ENCODE measurements at places on chromosomes 1 and 21.

DNA sequence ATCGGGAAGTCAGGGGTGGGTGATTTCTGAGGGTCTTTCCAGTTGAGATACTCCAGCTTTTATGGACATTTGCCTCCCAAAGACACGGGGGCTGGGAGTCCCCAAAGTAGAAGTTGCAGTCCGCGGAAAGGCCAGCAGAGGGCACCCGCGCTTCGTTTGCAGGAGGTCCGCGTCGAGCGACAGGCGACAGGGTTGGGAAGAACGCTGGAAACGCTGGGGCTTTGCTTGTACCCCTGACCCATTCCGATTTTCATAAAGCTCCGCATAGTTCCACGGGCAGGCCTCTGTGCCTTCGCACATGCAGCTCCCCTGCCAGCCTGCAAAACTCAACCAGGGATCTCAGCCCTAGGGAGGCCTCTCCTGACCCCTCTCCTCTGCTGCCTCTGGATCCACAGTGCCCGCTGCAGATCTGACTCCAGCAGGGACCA is 44.2 kb upstream of the LAPTM5 start:
- peak; percentile 77 for DNase-seq

DNA sequence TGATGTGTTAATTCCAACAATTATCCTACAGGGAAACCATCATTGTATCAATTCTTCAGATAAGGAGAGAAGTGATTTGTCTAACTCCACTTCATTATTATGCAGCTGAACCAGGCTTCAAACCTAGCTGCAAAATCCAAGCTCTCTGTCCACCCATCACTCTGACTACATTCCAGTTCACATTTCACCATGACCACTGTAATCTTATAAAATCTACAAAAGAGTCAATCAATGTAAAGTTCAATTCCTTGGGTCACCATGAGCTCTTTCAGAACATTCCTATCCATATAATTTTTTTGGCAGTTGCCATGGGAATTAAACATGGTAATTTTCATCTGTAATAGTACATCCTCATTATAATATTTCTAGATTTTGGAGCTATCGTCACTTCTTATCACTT is 100.9 kb downstream of the PLPPR5 start:
- no peak for DNase-seq

GRCh38 chr1:181504399-181504842 is 21.1 kb downstream of the CACNA1E start:
- no peak for DNase-seq

- DNase-seq: no peak
These were observed 36.5 kb upstream of the RC3H1 start for GRCh38 chr1:174058624-174059023.

DNA sequence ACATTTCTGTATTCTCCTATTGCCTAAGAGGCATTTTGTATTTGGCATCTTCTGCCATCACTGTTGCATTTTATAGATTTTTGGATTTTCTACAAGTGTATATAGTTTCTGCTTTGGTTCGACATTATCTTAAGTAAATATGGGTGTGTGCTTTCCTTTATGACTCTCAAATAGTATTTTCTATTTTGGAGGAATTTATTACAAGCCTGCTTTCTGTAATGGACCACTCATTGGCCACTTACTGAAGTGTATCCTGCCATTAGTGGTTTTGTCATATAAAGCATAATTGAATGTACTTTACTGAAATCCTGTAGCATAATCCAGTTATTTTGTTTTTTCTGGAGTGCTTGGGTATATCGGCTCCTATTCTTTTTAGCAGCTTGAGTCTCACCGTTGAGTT is 184.3 kb downstream of the PATJ start:
- DNase-seq: no peak

- DNase-seq: no peak
These were observed 43.3 kb downstream of the SLC37A1 start for GRCh38 chr21:42556960-42557359.

DNA sequence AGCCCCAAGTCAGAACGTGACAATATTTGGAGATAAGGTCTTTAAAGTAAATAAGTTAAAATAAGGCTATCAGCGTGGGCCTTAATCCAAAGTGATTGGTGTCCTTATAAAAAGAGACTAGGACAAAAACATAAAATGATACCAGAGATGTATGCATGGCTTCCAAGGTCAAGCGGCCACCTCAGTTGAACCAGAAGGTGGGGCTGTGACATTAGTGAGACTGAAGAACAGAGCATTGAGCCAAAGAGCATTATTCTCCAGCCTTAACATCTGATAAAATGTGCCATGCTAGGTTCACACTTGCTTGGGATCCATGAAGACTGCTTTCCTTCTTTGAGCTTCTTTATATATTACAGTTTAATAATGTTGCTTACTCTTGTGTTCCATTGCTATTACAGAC is 554.6 kb downstream of the PLA2G4A start:
- DNase-seq: no peak

GRCh38 chr21:32807717-32808380 is 36.3 kb upstream of the PAXBP1 start:
- no peak for DNase-seq

DNA sequence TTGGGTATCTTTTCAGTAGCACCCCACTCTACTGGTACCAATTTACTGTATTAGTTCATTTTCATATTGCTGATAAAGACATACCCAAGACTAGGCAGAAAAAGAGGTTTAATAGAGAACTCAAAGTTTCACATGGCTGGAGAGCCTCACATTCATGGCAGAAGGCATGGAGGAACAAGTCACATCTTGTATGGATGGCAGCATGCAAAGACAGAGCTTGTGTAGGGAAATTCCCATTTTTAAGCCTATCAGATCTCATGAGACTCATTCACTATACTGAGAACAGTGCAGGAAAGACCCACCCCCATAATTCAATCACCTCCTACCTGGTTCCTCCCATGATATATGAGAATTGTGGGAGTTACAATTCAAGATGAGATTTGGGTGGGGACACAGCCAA is 878.6 kb upstream of the ADGRL4 start:
- DNase-seq: no peak

DNA sequence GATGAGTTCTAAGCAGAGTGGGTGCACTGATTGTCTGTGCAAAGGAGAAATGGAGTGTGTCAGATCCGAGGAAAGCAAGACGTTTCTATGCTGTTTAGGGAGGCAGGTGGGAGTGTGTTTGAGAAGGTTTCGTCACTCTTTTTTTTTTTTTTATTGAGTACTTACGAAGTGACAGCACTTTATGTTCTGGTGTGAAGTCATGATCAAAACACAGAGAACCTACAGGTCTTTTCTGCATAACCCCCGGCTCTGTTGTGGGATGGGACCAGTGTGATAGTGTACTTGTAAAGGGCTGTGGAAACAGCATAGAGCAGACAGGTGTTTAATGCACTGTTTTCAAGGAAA is 26.7 kb downstream of the MIA3 start:
- peak; percentile 36 for DNase-seq

GRCh38 chr1:30877205-30877912 is 31.2 kb downstream of the SDC3 start:
- no peak for DNase-seq

- no peak for DNase-seq
These were observed 36.3 kb upstream of the ERG start for GRCh38 chr21:38534591-38534990.

- peak; percentile 67 for DNase-seq
These were observed 15.7 kb upstream of the RCAN1 start for GRCh38 chr21:34630536-34631143.

GRCh38 chr1:67479146-67479891 is 49.1 kb upstream of the SERBP1 start:
- no peak for DNase-seq

DNA sequence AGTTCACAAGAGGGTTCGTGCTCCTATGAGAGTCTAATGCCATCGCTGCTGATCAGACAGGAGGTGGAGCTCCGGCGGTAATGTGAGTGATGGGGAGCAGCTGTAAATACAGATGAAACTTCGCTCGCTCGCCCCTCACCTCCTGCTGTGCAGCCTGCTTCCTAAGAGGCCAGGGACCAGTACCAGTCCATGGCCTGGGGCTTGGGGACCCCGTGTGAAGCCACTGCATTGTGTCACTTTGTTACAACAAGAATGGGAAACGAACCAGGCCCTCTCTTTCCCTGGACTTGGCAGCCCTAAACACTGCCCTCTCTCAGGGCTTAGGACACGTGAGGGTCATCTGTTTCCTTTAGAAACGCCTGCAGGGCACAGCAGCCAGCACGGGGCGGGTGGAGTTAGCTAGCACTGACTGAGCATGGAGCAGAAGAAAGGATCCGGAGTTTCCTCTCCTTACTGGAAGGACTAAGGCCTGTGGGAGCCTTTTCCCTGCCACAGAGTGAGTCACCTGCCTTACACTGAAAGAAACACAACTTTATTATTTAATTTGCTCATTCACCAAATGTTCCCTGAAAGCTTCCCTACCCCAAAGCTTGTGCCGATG is 185.2 kb upstream of the TMEM51 start:
- no peak for DNase-seq

DNA sequence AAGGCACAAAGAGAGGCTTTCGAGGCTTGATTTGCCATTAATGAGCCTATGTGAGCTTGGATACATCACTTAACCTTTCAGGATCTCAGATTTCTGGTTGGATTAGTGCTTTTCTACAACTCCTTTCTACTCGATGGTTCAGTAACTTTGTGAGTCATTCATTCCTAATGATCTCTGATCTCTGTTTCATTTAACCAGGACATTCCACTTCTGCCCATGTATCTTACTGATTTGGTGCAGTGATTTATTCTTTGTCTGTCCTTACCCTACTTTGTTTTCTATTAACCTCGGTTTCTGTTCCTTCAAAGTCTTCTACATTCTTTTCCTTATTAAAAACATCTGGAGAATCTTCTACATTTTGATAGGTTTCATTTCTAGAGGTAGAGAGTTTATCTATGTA is 94.6 kb upstream of the ZBTB18 start:
- DNase-seq: no peak

GRCh38 chr1:65066766-65067490 is 81.1 kb upstream of the AK4 start:
- peak; percentile 90 for DNase-seq

DNA sequence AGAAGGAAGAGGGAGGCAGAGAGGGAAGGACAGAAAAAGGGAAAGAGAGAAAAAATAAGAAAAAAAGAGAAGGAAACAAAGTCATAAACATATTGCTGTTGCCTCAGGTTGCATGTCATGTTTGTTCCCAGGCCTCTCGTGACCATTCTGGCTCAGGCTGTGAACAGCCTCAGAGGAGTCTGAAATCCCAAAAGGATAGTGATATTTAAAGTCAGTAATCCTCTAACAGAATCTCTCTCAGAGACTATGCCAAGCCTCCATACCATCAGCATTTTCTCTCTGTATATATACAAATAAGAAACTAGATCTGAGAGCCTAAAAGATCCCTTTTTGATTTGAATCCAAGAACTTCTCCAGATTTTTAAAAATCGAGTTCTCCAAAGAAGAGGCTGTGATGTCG is 35.2 kb downstream of the GORAB start:
- DNase-seq: no peak

DNA sequence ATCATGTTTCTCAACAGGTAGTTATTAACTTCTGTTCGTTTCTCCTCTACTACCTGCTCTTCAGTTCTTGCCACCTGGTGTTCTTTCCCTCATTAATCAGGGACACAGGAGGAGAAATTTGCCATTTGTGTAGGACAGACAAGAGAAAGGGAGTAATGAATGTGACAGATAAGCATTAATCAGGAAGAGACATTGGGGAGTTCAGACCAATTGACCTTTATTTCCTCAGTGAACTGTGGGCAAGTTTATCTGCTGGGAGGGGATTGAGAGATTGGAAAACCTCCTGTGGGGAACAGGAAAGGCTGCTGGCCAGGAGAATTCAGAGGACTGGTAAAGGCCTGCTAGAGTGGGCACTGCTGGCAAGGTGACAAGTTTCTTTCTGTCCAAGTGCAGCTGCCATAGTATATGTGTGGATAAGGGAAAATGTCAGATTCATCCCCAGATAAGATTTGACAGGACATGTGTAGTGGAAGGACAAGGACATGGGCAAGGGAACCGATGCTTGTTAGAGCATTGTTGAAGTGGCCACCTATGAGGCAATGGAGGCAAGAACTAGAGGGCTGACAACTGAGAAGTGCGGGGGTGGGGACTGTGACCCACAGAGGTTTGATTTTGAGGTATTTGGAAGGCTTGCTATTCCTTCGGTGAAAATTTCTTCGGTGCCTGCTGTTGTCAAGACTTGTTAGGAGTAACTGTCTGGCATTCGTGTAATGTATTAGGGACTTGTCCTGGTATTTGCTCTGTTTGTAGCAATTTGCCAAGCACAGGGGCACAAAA is 12.6 kb downstream of the SZT2 start:
- DNase-seq: peak; percentile 19

DNA sequence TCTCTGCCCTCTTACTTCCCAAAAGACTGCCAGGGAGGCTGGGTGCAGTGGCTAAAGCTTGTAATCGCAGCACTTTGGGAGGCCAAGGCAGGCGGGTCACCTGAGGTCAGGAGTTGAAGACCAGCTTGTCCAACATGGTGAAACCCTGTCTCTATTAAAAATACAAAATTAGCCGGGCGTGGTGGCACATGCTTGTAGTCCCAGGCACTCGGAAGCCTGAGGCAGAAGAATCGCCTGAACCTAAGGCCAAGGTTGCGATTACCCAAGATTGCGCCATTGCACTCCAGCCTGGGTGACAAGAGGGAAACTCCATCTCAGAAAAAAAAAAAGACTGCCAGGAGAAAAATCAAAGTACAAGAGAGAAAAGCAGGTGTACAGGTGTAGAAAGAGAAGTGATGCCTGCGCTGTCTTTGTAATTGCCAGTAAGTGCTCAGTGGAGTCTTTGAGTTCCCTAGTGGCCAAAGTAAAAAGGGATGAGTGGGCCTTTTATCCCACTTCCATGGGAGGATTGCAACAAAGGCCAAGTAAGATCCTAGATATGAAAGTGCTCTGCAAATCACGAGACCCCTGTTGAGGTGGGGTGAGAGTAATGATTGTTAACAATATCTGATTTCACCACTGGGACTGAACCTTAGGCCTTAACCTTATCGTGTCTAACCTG is 94.7 kb upstream of the WNT4 start:
- no peak for DNase-seq

DNA sequence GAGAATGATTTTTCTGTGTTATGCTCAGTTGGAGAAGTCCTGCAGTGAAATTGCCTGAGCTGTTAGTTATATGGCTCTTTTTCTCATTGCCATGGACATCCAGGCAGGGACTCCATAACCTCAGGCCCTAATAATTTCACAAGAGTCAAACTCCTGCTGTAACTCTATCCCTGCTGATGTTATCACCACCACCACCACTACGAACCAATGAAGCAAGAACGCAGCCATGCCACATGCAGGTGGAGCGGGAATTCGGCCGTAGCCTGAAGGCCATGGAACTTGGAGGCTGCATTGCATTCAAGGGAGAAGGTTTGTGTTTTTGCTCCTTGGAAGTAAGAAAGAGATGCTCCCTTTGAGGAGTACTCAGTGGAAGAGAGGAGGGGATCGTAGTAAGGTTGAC is 16.8 kb upstream of the DLGAP3 start:
- DNase-seq: no peak

DNA sequence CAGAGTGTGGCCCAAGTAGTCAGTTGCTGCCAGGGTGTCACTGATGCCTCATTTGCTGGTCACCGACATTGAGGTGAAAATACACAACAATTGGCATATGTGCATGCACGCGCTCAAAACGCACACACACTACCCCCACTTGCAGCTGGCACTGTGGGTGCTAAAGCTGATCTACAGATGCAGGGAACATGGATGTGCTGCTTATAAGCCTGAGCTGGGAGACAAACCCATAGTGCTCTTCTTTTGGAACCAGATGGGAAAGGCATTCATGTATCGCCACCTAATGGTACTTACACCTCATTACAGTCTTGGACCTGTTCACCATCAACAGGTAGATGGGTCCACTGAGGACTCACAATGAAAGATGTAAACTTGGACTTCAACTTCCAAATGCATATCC is 70.3 kb upstream of the CAMK1G start:
- peak; percentile 5 for DNase-seq

- no peak for DNase-seq
These were observed 15.3 kb downstream of the TOMM20 start for GRCh38 chr1:235113183-235113917.
